ENCODE measurements at places on chromosomes 6 and 20.

GRCh38 chr20:46850416-46850815 is 44.2 kb upstream of the EYA2 start:
- DNase-seq: no peak

DNA sequence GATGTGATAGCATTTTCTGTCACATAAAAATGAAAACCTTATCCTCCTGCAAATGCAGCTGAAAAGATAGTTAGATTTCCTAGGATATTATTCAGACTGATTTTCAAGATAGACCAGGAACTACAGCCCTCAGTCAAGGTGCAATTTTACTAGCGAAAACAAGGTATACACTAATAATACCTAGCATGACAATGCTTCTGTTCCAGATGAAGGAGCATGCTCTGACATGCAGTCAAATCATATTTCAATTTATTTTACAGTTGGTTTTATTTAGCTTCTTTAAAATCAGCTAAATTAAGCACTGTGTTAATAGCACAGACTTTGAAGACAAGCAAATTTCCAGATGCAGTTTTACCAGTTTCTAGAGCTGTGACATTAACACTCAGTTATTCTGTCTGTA is 14.2 kb upstream of the TNFAIP3 start:
- no peak for DNase-seq

GRCh38 chr6:161487694-161488093 is 213.8 kb upstream of the AGPAT4 start:
- DNase-seq: no peak

DNA sequence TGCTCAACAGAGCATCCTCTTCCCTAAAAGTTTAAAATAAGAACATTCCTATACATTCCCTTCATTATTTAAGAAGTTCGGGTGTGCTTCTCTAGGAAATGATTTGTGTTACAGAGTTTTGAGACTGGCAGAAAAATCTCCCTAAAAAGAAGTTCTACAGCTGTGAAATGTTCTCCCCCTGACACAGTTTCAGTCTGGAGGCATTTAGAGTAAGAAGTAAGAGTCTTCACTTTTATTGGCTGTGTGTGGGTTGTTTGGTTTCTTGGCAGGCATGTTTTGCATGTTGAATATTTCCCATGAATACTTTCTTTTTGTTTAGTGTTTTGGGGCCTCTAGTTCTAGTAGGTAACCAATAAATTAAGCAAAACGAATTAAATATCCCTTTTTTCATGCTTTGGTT is 195.9 kb downstream of the TENT5A start:
- no peak for DNase-seq

GRCh38 chr6:6518631-6519427 is 69.7 kb upstream of the LY86 start:
- DNase-seq: no peak

- DNase-seq: no peak
Measured at GRCh38 chr6:63537201-63537958, 34.9 kb upstream of the LOC128125822 start.

DNA sequence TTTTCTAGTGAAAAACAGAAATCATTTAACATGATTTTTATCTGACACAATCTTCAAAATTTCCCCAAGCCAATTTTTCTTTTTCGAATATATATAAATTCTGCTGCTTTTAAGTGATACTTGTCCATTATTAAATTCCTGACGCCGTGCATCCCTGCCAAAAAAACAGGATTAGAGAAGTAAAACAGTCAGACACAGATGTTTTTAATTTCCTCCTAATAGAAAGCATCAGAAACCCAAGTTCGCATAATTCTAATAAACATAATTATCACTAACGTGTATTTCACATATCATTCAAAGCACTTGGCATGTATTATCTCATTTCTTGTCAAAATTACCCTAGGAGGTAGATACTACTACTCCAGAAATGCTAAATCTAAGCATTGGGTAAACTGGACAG is 179.5 kb downstream of the ZFP64 start:
- no peak for DNase-seq

DNA sequence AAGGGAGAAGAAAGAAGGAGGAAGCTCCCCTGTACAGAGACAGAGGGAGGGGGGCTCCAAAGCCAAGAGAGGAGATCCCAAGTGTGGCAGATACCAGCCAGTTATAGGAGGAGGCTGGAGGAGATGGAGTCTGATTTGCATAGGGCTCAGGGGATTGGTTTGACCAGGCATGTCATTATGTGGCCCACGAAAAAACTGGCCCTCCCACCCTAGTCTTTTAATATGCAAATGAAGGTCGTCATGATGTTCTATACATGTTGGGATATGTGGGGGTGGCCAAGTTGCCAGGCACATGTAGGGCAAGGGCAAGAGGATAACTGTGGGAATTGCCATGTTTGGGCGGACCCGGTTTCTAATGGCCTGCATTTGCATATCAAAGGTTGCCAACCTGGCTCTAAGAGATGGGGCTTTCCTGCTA is 17.6 kb upstream of the ZFP64 start:
- DNase-seq: no peak

DNA sequence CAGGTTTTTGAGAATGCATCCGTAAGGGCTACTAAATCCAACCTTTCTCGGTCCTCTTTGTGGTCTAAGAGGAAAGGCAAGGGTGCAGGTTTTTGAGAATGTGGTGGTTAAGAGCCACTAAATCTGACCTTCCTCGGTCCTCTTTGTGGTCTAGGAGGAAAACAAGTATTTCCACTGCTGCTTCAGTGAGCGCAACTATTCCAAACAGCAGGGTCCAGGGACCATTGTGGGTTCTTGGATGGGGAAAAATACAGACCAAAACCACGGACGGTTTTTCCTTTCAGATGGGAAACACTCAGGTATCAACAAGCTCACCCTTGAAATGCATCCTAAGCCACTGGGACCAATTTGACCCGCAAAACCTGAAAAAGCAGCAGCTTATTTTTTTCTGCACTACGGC is 21.9 kb downstream of the BTBD9 start:
- no peak for DNase-seq

GRCh38 chr6:56959938-56960337 is 5.0 kb downstream of the BEND6 start:
- DNase-seq: no peak

DNA sequence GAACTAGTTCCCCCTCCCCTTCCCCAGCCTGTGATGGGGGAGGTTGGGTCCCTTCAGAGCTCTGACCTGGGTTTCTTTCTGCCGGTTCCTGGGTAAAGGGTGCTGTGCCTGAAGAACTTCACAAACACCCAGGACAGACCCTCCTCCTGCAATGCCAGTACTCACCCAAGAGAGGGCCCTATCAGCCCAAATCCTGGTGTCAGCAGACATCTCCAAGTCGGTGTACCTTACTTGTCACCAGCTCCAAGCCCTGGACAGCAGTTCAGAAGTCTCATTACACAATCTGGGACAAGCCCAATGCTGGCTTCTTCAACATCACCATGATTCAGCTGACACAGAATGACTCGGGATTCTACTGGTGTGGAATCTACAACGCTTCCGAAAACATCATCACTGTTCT is 467 bp downstream of the TREML4 start:
- peak; percentile 58 for DNase-seq

GRCh38 chr6:1703923-1704322 is 94.2 kb downstream of the FOXC1 start:
- no peak for DNase-seq

GRCh38 chr6:110188791-110189190 is 8.6 kb downstream of the CDC40 start:
- DNase-seq: no peak

DNA sequence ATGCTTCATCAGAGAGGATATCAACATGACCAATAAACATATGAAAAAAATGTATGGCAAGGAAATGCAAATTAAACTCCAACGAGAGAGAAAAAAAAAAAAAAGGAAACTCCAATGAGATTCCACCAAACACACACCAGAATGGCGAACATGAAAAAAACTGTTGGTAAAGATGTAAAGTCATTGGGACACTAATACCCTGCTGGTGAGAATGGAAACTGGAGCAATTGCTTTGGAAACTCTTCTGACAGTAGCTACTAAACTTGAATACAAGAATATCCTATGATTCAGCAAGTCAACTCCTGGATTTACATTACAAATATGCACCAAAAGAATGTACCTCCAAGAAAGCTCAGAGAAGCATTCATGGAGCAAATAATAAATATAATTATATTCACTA is 260.7 kb upstream of the ECI2 start:
- DNase-seq: no peak

DNA sequence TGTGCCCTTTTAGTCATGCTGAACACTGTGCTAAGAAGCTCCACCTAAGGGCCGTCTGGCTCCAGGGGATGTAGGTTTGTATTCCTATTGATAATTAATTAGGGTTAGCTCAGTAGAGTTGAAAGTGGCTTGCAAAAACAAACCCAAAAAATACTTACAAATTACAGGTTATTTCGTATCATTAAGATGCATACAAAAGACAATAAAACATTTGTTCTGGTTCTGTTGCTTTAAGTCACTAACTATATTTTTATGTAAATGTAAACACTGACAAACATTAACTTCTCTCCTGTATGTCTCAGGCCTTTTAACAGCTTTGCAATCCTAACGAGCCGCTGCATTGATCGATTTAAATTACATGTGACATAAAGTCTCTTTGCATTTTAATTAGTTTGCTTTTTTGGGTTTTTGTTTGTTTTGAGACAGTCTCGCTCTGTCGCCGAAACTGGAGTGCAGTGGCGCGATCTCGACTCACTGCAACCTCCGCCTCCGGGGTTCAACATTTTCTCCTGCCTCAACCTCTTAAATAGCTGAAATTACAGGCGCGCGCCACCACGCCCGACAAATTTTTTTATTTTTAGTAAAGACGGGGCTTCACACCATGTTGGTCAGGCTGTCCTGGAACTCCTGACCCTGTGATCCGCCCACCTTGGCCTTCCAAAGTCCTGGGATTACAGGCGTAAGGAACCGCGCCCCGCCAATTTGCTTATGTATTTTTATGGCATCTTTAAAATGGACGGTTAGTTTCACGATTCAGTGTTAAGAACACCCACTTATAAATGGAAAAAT is 110.9 kb downstream of the HFE start:
- DNase-seq: no peak

DNA sequence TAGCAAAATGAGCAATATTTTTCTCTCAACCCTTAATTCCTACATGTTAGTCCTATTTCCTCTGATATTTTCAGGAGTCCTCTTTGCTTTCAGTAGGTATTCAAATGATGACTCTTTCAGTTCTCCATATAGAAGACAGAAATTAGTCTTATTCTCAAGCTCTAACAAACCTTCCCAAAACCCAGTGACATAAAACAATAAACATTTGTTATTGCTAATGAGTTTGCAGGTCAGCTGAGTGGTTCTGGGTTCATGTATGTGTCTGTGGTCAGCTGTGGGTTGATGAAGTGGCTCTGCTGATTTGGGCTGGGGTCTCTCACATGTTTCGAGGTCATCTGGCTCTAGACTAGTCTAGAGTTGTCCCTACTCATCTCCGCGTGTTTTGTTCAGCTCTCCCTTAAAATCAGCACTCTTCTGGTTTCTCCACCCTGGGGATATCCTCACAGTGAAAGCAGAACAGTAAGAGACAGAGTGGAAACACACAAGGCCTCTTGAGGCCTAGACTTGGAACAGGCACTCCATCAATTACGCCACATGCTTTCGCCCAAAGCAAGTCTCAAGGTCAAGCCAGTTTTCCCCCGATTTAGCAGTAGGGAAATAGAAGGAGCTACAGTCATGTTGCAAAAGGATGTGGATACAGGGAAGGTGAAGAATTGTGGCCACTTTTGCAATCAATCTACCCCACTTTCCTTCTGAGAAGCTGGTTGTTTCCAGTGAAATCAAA is 273.0 kb downstream of the PLCB1 start:
- no peak for DNase-seq

DNA sequence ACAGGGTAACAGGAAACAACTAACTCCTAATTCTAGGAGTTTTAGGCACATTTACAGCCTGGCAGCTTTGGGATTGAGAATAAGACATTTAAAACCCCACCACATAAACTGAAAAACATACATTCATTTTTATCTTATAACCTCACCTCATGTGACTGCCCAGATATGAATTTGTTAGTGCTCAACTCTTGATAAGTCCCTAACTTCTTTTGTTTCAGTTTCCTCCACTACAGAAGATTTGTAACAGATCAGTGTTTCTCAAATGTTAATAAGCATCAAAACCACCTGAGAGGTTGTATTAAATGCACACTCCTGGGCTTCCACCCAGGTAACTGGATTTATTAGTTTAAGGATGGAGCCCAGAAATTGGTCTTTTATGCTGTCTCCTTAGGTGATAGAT is 190.1 kb upstream of the ARID1B start:
- no peak for DNase-seq

DNA sequence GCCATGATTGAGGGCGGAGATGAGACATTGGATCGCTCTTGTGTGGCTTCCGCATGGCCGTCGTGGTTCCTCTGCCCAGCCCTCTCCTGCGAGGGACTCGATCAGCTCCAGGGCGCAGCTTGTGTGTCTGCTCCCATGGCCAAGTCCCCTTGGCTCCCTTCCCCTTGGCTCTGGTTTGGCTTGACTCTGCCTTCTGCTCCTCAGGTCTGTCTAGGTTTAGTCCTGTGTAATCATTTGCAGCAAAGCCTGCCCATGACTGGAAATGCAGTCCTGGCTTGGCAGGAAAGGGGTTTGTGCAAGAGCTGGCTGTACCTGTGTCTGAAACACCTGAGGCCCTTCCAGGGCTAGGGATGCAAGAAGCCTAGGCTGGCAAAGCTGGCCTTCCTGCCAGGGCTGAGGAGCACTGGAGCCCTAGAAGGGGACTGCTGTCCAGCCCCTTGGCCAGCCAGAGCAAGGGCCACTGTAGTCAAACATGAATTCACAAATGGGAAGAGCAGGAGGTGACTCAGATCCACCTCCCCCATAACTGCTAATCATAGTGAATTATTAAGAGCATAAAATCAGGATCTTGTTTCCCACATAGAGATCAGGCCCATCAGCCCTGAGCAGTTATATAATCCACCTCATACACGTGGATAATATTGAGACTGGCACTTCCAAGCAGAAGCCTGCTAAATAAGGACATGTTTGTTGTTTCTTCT is 196.8 kb downstream of the FARS2 start:
- peak; percentile 27 for DNase-seq

DNA sequence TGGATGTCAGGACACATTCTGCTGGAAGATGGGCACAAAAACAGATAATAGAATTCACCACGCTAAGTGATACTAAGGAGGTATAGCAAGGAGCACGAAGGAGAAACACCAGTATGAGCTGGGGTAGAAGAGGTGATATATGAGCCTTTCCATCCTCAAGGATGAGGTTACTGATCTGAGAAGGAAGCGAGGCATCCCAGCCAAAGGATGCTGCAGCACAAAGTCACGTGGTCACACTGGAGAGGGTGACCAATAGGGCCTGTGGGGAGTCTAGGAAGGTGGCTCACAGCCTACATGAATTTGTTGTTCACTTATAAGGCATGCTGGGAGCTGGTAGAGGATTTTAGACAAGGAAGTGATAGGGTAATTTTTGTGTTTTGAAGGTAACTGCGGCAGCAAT is 1.4 kb downstream of the GINS1 start:
- no peak for DNase-seq

GRCh38 chr6:152984513-152984872 is 1.7 kb upstream of the FBXO5 start:
- no peak for DNase-seq

All from upper lobe of left lung (tissue), 6 donors.